ENCODE measurements at places on chromosomes 1 and 21.

- no peak for DNase-seq
These were observed 19.5 kb downstream of the S100B start for GRCh38 chr21:46585191-46585953.

DNA sequence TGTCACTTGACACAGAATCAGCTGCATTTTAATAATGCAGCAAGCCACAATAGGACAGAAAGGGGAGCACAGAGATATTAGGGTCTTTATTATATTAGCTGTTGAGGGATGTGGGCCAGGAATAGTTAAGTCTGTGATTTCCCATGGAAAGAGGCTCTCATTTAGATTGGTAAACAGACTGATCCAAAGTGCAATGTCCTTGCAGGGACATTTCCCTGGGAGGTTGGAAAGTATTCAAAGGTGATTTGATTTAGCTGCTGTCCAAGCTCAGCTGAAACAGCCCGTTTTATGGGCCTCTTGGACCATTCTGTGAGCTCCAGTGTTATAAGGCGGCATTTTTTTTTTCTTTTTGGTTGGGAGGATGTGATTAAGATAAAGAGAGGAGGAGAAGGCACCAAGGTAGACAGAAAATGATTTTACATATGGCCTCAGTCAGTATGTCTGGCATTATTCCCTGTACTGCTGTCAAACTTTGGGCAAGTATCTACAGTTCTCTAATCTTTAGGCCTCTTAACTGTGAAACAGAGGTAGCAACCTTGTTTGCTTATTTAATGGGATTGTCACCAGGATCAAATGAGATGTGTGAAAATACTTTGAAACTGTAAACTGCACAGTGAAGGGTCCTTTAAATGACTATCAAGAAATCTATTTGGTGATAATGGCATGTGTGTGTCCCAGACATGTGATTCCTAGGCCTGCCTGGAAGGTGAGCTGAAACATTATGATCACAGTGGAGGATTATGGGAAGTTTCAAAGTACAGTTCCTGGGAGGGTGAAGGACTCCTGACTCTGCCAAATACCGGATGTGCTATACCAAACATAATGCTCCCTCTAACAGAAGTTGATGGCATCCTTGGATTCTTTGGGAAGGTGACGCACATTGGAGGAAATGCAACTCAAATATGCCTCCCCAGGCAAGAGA is 62.2 kb downstream of the NOS1AP start:
- no peak for DNase-seq

DNA sequence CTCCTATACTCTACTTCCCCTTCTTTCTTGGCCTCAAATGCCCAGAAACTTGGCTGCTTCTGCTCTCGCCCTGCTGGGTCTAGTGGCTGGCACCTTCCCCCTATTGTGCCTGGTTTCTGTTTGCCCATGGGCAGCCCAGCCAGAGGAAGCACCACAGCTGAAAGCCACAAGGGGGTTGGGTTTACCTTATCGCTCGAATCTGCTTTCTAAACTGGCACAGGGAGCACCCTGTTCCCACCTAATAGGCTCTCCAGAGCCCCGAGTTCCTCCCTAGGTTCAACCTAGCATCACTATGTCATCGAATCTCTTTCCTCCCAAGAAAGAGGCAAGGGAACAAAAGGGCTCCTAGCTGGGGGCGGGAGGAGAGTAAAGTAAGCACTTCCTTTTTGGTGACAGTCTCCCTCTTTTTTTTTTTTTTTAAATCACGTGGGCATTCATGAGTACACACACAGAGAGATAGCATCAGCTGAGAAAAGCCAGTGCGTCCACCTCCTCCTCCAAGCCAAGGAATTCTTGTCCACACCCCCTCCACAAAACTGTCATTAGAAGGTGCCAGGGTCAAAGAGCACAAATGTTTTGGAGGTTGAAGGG is 72.8 kb downstream of the PLEKHA6 start:
- no peak for DNase-seq

- DNase-seq, result no peak
These were observed 39.6 kb downstream of the PRDM15 start for GRCh38 chr21:41839387-41840000.

DNA sequence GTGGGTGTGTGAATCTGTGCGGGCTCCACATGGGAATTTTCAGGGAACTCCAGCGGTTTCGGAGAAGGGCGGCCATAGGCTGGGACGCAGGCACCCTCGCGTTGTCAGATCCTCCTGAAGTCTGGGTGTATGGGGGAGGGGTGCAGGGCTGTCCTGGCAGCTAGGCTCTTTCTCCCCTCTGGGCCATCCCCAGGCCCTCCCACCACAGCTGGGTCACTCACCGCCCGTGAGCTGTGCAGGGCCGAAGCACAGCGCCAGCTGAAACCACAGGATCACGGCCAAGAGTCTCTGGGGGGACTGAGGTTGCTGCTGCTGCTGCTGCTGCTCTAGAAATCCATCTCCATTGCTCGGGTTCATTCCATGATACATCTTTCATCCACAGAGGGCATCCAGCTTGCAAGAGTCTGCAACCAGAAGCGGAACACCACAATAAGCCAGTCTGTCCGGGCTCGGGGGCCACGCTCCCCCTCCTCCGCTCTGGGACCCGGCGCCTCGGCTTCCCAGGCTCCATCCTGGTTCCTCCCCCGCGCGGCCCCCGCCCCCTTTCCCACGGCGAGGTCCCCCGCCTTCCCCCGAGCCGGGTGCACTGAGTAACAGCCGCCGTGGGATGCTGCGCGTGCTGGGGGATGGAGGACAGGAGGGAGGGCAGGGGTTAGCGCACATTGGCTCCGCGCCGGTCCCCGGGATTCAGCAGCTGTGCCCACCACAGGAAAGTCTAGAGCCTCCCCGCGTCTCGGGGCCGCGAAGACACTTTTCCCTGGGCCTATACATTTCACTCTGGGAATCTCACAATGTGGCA is 720 bp downstream of the SUSD4 start:
- DNase-seq, result peak; percentile 30

DNA sequence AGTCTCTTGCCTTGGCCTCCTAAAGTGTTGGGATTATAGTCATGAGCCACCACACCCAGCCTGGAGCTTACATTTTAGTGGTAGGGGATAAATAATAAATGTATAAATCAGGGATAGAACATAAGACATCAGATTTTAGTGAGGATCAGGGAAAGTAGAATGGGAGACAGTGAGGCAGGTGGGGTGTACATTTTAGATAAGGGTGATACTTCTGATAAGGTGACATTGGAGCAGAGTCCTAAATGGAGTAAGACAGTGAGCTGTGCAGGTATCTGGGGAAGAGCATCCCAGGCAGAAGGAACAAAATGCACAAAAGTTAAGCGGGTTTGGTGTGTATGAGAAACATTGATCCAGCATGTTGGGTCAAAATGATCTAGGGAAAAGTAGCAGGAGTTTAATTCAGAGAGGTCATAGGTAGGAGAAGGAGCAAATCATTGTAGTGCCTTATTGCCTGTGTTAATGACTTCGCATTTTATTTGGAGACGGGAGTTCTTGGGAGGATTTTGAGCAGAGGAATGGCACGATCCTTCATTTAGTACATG is 11.1 kb downstream of the EPB41 start:
- DNase-seq, result no peak

- no peak for DNase-seq
These were observed 6.2 kb downstream of the ADGRB2 start for GRCh38 chr1:31757989-31758388.

DNA sequence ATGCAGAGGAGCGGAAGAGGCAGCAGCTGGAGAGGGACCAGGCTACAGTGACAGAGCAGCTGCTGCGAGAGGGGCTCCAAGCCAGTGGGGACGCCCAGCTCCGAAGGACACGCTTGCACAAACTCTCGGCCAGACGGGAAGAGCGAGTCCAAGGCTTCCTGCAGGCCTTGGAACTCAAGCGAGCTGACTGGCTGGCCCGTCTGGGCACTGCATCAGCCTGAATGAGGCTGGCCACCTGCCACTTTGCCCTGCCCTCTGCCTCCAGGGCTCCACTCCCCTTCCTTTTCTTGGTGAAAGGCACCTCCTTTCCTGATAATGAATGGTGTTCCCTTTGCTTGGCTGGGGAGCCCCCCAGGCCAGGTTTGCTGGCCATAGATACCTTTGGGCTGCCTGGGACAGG is 3.3 kb upstream of the HMGN2 start:
- DNase-seq, result no peak

- no peak for DNase-seq
These were observed 1.2 kb upstream of the H6PD start for GRCh38 chr1:9233241-9233941.

DNA sequence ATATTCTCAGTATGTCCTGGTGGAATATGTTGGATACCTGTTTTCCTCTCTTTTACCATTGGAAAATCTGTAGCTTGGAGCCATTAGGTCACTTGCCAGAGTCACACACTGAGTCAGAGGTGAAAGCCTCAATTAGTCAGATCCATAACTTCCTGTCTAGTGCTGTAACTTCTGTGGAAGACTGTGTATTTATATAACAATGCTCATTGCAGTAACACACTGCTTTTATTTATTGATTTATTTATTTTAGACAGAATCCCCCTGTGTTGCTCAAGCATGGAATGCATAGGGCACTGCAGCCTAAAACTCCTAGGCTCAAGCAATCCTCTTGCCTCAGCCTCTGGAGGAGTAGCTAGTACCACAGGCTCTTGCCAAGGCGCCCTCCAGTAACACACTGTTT is 1.3 kb upstream of the DOCK7 start:
- DNase-seq, result no peak

DNA sequence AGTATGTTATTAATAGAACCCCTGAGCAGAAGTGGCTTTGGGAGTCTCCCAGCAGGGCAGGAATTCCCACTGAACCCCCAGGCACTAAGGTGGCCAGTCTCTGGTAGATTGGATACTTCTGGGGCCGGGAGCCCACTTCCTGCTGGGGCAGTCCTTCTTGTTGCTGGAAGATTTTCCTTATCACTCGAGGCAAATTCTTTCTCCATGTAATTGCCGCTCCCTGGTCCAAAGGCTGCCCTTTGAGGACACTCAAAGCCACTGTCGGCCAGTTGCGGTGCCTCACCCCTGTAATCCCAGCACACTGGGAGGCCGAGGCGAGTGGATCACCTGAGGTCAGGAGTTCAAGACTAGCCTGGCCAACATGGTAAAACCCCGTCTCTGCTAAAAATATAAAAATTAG is 22.6 kb upstream of the TNFRSF1B start:
- DNase-seq, result no peak

- no peak for DNase-seq
These were observed 69.8 kb upstream of the HAO2 start for GRCh38 chr1:119298687-119299303.

GRCh38 chr1:160260406-160261382 is 1.7 kb downstream of the DCAF8 start:
- no peak for DNase-seq

DNA sequence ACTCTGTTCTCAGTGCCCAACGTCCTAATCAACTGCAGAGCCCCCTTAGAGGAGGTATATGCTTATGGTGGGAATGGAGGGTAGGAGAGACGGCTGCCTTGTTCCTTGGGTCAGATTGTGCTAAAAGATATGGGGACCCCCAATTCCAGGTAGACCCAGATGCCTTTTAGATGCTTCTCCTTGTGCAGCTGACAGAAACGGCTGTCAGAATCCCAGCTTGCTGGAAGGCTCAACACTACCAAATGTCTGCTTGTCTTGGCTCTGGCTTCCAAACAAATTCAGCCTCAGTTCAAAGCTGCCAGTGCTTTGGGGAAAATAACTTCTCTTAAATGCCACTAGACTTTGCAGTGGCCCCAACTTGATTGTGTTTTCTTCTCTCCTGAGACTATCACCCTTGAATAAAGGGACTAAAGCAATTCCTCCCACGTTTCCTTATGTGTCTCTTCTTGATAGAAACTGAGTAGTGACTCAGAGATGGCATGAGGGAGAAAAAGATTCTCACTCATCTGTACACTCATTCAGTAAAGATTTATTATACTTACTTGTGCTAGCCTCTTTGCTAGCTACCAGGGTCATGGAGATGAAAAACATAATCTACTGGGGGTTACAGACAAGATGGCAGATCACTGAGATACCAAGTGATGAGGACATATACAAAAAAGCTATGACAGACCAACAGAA is 3.4 kb upstream of the RNF19B start:
- no peak for DNase-seq

DNA sequence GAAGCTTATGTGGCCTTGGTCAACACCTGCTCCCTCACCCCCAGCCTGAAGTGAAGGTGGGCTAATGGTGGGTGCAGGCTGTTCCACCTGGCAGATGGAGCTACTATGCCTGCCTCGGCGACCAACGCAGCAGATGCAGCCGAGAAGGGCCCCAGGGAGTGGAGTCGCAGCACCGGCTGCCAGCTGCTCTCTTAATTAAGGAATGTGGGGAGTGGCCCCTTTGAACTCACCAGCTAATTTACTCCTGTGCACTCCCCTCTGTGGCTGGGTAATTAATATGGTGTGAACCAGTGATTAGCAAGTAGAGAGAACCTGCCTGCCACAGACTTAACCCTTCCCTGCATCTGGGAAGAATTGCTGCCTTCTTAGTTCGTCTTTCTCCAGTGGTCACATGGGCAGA is 3.3 kb upstream of the SLAMF8 start:
- no peak for DNase-seq

DNA sequence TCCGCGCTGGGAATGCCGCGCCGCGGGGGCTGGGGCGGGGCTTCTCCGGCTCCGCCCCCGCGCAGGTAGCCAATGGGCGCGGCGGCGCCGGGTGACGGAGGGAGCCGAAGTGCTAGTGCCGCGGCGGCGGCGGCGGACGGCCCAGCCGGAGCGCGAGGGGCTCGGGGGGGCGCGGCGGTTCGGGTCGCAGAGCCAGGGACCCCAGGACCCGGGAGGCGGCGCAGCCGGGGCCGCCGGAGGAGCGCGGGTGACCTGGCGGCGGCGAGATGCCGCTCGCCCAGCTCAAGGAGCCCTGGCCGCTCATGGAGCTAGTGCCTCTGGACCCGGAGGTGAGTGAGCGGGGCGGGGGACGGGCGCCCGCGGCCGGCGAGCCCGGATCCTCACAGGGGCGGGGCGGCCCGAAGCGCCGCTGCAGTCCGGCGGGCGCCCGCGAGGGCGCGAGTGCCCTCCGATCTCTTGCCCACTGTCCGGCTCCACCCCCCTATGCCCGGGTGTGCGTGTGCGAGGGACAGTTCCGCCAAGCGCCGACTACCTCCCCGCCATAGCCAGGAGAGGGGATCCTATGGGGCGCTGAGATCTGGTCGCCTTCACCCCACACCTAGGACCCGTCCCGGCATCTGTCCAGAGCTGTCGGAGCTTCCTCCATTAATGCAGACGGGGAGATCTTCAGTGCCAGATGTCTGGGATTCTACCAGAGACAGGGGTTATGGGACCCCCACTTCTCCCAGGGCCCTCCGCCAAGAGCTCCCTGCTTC is at the start of gene RPS6KA1:
TSS of gene RPS6KA1 (plus strand) at position 107 of the 755 bp plus-strand sequence. CDS start at position 267, 160 bp downstream.
- peak; percentile 67 for DNase-seq

GRCh38 chr1:240683576-240683975 is 71.6 kb upstream of the GREM2 start:
- DNase-seq, result no peak
